H9 (cell line): ENCODE measurements at places on chromosomes 7 and 10. TPM values are rescaled to one million over a fixed set of nuclear protein-coding genes. Genes with fewer than 3 reads are reported as not detected.

DNA sequence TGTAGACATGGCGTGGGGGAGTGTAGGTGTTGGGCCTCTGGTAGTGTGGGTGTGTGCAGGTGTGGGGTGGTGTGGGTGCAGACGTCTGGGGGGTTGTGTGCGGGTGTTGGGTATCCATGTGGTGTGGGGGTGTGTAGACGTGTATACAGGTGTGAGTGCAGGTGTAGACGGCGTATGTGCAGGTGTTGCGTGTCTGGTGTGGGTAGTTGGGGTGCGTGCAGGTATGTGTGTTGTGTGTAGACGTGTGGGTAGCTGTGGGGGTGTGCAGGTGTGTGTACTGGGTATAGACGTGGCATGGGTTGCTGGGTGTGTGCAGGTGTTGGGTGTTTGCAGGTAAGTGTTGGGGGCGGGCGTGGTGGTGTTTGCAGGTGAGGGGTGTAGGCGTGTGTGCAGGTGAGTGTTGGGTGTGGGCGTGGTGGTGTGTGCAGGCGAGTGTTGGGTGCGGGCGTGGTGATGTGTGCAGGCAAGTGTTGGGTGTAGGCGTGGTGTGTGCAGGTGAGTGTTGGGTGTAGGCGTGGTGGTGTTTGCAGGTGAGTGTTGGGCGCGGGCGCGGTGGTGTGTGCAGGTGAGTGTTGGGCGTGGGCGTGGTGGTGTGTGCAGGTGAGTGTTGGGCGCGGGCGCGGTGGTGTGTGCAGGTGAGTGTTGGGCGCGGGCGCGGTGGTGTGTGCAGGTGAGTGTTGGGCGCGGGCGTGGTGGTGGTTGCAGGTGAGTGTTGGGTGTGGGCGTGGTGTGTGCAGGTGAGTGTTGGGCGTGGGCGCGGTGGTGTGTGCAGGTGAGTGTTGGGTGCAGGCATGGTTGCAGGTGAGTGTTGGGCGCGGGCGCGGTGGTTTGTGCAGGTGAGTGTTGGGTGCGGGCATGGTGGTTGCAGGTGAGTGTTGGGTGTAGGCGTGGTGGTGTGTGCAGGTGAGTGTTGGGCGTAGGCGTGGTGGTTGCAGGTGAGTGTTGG is 16.6 kb downstream of the GET4 start:
- H3K4me3 ChIP-seq = no peak overlapping the region
- H3K27ac ChIP-seq = no peak overlapping the region
- H3K27me3 ChIP-seq = no peaks in the 10 kb centered on the region
- no peaks in the 10 kb centered on the region for H3K4me1 ChIP-seq
- H3K36me3 ChIP-seq = peaks cover 69% of the 10 kb centered on the region

GRCh38 chr10:60569681-60570080 is 180.0 kb upstream of the ANK3 start:
- peaks cover 18% of the 10 kb centered on the region for H3K36me3 ChIP-seq
- no peak overlapping the region for H3K27ac ChIP-seq
- DNase-seq = no peak
- peaks cover 2% of the 10 kb centered on the region; the same call in 1 of the 2 replicates for H3K4me1 ChIP-seq
- no peaks in the 10 kb centered on the region for H3K27me3 ChIP-seq

DNA sequence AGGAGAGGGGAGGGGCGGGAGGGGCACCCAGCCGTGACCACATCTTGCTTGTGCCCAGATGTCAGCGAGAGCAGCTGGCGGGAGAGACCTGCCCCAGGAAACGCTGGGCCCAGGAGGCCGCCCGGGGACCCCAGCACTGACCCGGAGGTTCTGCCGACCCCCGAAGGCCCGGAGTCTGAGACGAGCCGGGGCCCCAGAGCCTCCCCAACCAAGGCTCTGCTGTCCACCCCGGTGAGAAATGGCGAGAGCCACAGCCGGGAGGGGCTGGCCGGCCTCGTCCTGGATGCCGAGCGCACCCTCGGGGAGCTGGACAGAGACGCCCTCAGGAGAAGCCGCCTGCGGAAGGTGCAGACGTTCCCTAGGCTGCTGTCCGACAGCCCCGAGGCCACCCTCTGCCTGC is 25.9 kb downstream of the KNDC1 start:
- DNase-seq = no peak
- H3K36me3 ChIP-seq = peaks cover 26% of the 10 kb centered on the region
- H3K27me3 ChIP-seq = no peaks in the 10 kb centered on the region
- no peak overlapping the region for H3K27ac ChIP-seq

EIF5AL1 gene
- total RNA-seq = 0.35 and 0.39 TPM in 2 replicates

IDI2 gene
- not detected in 2 replicates for total RNA-seq

GPR26 gene
- 0.07 and 0.09 TPM in 2 replicates for total RNA-seq
